ENCODE measurements at places on chromosomes 11 and 22.
A peak's percentile ranks its signal among the peaks of the same experiment; 100 is the strongest.

DNA sequence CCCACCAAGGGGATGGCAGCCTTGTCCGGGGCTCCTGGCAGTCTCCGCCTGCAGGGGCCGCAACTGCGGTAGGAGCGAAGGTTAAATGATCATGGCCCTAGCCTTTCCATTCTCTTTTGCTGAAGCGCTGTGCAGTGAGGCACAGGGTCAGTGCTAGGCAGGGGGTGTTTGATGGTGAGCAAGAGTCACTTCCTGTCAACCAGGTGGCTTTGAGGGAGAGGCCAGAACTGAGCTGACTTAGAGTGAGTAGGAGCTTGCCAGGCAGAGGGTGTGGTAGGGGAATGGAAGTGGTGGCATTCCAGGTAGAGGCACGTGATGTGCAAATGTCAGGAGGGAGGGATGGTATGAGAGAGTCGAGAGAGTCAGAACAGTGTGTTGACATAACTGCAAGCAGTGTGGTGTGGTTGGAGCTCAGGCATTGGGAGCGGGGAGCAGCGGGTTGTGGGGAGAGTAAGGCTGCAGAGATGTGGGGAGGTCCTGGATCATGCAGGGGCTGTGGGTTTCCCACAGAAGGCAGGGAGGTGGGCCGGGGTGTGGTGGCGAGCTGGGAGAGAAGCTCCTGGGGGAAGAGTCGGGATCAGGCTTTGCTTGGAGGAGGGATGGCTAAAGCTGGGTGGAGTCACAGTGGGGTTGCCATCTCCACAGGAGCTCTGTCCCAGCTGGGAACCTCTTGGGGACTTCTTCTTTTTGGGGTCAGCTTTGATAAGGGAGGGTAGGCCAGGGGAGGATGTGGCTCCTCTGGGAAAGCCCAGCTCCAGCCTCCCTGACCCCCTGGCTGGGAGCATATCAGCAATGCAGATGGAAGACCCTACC lies 33.3 kb downstream of the AMPD3 start:
- peak; percentile 60 for DNase-seq

GRCh38 chr22:27438271-27438980 lies 363.1 kb downstream of the MN1 start:
- DNase-seq, result peak; percentile 44

- no peak for DNase-seq
Observed at GRCh38 chr22:49349181-49349835, 478.4 kb downstream of the BRD1 start.

DNA sequence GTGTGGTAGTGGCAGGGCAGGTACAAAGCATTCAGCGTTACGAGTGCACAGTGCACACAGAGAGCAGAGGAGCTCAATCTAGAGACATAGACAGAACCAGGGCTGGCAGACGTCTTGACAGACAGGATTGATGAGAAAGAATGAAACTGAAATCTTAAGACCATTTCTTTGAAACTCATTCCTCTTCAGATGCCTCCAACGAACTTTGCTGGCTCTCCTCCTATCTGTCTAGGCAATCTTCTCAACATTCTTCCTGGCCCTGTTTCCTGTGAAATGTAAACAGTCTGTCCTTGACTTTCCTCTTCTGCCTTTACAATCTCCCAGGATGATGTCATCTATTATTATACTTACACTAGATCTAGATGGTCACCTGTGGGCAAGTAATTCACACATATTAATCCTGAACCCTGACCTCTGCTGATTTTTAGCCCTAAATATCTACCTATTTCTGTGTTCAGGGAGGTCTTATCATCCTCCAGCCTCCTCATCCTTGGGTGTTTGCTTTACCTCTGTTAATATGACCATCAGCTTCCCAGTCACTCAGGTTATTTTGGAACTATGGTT lies 119.5 kb downstream of the ENTHD1 start:
- no peak for DNase-seq

DNA sequence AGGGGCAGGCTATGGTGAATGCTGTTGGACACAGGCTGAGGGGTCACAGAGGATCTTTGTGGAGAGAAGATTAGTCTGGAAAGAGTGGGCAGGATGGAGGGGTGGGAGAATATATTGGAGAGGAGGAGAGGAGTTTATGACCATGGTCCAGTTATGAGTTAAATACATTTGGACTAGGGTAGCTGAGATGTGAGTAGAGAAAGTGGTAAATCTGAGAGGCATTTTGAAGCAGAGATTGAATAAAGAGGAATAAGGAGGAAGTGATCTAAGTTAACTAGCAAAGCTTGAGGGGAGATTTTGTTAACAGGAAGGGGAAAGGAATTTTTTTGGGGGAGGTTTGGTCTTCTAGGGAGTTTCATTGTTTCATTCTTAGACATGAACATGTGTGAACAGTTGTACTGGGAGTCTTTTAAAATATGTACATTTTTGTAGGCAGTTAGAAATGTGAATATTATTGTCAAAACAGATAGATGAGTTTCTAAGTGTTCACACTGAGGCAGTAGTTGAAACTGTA lies 43.1 kb upstream of the EED start:
- no peak for DNase-seq

- DNase-seq, result no peak
Observed at GRCh38 chr11:114291842-114292680, 4.1 kb upstream of the NNMT start.

DNA sequence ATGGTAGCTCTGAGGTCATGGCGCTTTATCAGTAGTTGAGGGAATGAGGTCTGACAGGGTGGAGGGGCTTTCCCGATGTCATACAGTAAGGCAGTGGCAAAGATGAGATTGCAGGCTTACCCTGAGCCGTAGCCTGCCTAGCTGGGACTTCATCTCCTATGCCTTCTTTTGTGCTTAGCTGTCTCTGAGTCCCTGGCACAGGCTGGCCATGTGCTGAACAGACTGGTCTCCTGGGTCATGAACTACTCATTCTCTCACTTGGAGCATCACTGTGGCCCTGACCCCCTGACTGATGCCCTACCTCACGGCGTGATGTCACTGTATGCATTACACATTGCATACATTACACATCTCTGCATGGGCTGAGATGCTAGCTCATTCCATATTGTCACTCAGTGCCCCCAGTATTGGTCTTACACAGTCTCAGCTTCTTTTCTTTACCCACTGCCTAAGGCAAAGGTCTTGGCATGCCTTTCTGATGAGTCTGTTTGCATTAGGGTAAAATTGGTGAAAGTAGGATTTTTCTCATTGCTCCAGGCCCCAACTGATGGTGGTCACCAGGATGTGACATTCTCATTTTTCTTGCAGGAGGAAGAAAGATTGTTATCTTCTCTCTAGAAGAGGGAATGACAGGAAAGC lies 389.4 kb upstream of the CADM1 start:
- DNase-seq, result no peak

DNA sequence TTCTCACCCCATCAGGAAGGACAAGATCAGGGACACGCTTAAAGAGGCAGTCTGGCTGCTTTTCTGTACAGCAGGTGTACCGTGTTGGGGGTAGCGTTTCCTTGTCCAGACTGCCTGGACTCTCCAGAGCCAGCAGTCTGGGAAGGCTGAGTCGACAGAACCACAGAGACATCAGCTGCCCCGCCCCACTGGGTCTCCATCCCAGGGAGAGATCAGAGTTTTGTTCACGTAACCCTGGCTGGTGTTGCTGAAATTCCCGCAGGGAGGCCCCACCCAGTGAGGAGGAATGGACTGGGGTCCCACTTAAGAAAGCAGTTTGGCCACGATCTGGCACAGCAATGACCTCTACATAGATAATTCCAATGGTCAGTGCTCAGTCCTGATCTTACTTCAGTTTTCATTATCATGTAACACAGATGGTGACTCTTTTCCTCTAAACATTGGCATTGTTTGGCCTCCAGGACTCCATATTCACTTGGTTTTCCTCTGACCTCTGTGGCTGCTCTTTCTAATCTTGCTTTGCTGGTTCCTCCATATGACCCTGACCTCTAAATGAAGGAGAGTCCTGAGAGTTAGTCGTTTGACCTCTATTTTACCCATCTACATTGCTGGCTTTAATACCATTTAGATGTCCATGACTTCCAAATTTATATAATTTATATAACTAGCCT lies 89.6 kb upstream of the LRRC55 start:
- no peak for DNase-seq

GRCh38 chr11:32584921-32585320 lies 1.3 kb downstream of the EIF3M start:
- DNase-seq, result no peak

DNA sequence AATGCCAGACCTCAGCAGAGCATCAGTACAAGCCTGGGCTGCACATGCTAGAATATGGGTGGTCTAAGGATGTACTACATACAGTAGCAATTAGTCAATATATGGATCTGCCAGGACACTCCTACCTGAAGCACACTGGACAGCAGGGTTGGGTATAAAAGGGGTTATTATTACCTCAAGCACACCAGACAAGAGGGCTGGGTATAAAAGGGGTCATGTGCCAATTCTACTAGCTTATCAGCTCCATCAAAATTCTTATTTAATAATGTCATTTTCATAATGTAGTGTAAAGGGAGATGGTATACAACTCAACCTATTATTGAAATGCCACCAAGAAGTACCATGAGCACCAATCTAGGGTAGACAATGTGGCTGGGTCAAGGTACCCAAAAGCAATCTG lies 44.7 kb upstream of the PRODH start:
- DNase-seq, result no peak

DNA sequence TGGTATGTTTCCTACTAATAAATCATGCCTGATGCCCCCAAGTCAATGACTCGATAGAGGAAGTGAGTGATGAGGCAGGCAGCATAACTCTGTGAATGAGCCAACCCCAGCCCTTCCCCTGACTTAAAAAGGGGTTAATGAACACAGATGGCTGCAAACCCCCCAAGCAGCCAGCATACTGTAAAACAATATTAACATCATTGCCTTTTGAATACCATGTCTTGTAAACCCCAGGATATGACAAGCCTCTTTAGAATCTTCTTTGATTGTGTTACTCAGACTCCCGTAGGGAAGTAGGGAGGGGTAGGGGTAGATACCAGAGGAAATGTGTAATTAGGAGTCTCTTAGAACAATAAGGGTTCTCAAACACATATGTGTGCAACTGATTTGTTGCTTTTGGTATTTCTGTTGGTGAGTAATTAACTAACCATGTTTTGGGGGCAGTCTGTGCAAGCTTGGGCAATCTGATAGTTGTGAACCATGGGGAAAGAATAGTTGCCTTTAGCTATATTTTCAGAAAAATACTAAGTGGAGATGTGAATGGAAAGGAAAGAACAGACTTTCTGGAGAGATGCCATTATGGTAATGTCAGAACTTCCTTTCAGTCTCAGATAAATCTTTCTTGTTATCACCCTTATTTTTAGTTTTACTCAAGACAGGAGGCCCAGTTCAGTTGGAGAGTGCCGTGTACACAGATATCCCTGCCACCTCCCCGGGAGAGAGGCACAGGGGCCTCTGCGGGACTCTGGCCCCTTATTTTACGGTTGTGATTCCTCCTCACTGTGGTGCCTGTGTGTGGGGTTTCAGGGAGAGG lies 701.8 kb downstream of the NTM start:
- no peak for DNase-seq

DNA sequence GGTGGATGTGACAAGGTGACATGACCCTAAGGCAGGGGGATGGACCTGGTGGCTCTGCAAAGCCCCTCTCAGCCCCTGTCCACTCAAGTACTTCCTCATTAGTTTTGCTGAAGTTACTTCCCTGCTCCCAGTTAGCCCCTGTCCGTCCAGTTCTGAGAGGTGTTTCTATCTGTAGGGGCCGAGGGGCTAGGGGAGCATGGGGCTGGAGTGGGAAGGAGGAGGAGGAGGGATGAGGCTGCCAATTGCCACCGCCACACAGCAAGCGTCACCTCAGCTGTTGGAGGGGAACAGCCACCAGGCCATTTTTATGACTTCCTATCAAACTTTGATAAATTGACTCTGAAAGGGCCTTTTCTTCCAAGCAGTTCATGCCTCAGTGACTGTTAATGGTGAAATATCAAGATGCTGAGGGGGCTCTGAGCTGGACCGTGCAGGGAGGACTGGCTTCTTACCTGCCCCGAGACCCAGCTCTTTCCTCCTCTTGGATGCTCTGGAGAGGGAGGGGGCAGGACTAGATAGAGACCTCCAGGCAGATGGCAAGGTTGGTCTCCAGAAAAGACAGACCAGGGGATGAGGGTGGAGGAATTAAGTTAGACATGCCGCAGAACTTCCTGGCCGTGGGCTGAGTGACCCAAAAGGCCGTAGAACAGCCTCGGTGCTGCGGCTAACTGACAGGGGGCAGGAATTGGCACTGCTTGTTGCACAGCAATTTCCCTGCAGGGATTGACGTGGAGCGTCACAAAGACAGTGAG lies 137.0 kb downstream of the ST3GAL4 start:
- DNase-seq, result no peak

DNA sequence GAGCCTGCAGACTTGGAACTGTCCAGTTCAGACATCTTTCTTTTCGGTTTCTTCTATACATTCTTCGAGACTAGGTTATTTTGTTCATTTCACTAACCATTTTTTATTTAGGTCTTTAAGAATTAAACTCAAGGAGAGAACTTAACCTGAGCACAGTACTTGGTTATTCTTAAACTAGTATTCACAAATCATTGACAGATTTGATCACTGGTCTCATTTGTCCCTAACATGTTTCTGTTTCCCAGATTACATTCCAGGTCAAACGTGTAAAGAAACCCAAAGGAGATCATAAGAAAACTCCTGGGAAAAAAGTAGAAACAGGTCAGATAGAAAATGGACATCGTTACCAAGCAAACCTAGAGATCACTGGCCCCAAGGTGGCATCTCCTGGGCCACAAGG lies 85.1 kb downstream of the TTC17 start:
- no peak for DNase-seq

GRCh38 chr11:44133335-44133946 lies 38.0 kb downstream of the EXT2 start:
- no peak for DNase-seq

- DNase-seq, result peak; percentile 10
Observed at GRCh38 chr11:2207212-2207611, 35.6 kb upstream of the TH start.

DNA sequence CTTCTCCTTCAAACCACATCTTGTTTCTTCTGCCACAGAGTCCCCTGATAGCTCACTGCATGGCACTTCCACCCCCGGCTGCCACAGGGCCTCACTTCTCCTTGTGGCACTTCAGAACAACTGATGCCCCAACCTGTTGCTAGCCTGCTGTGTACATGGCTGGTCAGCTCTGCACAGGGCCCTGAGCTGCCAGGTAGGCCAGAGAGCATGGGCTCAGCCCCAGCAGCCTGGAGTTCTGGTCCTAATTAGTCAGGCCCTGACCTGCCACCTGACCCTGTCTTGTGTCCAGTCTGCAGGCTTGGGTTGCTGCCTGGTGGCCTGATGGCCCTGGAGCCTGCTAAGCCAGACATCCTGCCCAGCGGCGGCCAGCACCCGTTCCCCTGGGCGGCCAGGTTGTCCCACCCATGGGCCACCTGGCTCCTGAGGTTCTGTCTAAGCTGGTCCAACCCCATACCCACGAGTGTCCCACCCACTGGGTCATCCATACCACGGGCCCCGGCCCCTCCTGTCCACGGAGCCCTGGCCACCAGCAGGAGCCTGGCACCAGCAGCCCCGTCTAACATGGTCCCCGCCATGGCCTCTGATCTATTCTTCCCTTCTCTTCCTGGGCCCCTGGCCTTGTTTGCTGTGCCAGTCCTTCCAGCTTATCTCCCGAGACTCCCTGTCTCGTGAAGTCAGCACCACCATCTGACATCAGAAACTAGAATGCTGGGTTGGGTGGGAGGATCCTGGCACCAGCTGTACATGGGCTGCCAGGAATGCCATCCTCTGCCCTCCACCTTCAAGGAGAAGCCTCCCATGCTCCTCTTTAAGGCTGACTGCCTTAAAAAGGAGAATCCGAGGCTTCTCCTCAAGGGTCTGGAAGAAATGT lies 3.1 kb upstream of the CERK start:
- no peak for DNase-seq

GRCh38 chr22:45834795-45835194 lies 142.2 kb downstream of the WNT7B start:
- no peak for DNase-seq

GRCh38 chr11:129933891-129934290 lies 38.5 kb upstream of the NFRKB start:
- no peak for DNase-seq

GRCh38 chr22:38656256-38657044 lies at the start of the genes CBY1 and FAM227A:
CBY1 (plus strand) TSS chr22:38656638; CDS start chr22:38668055, 11,417 bp downstream.
FAM227A (minus strand) TSS chr22:38656392; CDS start chr22:38650168, 6,224 bp downstream.
- peak; percentile 88 for DNase-seq
